ENCODE measurements at places on chromosomes 16 and 17. TPM values are rescaled to one million over a fixed set of nuclear protein-coding genes. Genes with fewer than 3 reads are reported as not detected.

DNA sequence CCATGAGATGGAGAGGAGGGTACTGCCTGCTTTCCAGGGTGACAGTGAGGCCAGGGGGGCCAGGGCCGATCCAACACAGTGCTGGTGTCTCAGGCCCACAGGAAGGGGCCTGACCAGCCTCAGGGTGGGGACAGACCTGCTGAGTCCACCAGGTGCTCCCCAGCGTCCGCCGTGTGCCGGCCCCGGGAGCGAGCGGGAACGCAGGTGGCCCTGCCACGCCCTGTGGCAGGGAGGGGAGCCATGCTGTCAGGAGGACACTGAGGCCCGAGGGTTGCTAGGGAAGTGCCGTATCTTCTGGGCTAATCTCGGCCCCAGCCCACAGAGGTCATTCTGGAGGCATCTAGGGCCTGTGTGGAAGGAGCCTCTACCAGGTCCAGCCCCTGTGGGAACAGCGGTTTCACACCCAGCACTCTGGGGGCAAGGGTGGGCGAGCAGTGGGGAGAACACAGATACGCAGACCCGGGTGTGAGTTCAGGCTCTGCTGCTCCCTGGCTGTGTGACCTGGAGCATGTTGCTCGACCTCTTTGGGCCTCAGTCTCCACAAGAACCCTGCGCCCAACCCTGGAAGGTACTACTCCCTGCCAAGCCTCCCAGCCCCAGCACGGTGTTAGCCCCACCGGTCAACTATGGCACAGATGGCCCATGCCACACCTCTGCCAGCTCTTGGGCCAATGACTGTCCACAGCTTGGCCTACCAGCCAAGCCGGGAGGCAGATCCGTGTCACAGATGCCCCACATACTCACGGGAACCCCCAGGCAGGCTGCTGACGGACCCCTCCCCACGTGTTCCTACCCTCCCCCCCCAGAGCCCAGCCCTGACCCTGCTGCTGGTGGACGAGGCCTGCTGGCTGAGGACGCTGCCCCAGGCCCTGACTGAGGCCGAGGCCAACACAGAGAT, 43.9 kb upstream of the ZC3H18 start:
- no peak for DNase-seq

DNA sequence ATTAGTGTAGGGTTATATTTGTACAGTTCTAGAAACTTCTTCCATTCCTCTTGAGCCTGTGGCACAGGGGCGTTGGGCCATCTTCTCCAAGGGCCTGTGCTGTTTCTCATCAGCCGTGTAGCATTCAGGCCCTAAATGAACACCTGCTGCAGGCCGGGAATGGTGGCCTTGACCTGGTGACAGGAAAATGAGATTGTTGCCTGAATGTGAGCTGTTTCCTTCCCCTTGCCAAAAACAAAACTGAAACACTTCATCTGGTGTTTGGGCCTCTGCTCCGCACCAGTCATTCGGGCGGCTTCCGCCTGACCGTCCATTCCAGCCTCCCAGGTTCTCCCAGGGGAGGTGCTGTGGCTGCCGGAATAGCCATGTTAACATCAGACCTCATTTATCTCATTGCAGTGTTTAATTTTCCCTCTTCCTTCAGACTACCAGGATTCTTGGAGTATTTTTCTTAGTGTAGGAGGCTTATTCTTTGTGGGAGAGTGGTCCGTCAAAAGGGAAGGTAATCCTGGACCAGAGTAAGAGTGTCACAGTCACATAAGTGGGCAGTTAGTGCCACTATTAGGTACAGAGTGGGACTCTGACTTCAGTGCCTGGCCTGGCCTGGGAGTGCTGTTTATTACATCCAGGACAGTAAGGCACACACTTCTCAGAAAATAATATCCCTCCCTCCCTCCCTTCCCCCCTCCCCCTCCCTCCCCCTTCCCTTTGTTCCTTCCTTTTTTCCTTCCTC, 61.9 kb downstream of the WWP2 start:
- no peak for DNase-seq

- DNase-seq, result no peak
Measured at GRCh38 chr16:2775131-2775716, 1.9 kb downstream of the ELOB start.

GRCh38 chr16:30656388-30656787, 1.8 kb upstream of the FBRS start:
- no peak for DNase-seq

- DNase-seq, result peak; percentile 94
Measured at GRCh38 chr17:19346351-19347255, 15.9 kb downstream of the B9D1 start.

- DNase-seq, result no peak
Measured at GRCh38 chr17:36939802-36940312, 2.6 kb downstream of the LHX1 start.

GRCh38 chr17:32992321-32993033, 830 bp downstream of the SPACA3 start:
- no peak for DNase-seq

Gene AURKB
- total RNA-seq, result 3.7 TPM

- no peak for DNase-seq
Measured at GRCh38 chr17:79162012-79162963, 87.7 kb downstream of the ENGASE start.

- peak; percentile 48 for DNase-seq
Measured at GRCh38 chr17:557371-557770, 157.3 kb downstream of the VPS53 start.

DNA sequence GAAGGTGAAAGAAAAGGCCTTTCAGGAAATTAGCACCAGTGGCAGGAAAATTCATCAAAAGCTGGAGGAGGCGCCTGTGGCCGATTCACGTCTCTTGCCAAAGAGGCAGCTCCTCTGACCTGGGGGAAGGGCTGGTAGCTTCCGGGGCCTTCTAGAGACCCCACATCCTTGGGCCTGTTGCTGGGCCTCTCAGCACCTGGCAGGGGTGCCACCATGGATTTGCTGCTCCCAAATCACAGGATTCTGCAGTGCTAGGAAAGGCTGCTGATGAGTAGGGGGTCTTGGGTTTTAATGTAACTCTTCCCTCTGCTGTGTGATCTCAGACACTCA, 11.6 kb upstream of the CBFB start:
- no peak for DNase-seq

Measured in astrocyte (in vitro differentiated cells and primary cell).